ENCODE measurements at places on chromosomes 2 and 18.
A peak's percentile ranks its signal among the peaks of the same experiment; 100 is the strongest.

DNA sequence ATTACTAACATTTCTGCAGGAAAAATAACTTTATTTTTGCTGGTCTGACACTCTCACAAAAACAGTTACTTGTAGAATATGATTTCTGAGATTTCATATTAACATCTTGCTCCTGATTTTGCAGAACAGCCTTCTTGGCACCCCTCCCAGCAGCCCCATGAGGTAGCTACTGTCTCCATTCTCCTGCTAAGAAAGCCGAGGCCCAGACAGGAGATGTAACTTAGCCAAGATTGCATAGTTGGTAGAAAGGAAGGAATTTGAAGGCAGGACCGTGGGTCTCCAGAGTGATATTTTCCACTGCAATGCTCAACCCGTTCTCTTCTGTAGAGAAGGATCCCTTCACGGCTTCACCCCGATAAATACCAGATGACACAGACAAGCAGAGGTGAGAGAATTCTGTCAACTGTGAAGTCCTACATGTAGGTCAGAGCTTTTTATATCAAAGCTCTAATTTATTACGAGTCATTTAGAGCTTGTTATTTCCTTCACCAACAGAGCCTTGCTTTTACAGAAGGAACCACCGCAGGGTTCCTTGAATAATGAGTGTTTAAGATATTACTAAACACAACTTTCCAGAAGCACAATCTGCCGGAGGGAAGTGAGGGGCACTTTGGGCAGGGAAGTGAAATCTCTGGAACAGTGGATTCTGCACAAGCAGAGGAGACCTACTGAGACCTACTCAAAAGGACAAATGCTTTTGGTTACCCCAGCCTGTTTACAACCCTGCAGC is 48.0 kb upstream of the MYCN start:
- DNase-seq = no peak

DNA sequence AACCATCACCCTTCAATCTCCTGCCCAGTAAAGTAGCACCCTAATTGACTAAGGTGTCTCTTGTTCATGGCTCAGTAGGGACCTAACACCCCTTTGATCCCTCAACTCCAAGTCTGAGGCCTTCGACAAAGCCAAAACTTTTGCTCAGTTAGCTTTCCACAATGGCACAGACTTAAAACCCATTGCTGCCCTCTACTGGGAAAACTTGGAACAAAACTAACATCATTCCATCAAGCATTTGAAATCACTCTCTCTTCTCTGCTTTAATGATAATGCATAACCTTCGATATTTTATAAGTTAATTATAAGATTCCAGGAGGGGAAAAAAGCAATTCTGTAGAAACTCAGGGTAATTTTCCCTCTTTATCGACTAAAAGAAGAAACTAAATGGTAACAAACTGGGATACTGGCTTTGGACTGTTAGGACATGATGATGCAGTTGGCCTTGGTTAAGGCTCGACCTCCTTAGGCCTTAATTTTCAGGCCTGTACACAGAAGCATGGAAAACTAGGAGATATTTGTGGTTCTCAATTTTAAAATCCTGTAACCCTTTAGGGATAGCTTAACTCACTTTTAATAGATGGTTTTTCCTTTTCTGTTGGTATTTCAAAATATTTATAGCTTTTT is 127.8 kb downstream of the STK39 start:
- no peak for DNase-seq

DNA sequence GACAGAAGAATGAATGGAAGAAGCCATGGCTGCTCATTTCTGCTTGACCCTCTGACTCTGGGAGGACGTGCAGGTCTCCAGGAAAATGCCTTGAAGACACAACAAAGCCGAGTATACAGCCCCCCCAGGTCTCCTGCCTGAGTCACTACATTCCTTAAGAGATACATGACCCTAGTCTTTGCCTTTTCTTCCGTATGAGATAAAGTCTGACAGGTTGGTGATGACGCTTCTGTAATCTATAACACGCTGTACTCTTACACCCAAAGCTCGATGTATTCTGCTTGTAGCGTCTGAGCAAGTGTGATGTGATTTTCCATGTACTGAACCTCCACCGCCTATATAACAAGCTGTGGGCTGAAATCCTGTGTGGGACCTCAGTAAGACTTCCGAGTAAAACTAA is 77.3 kb downstream of the KCTD1 start:
- DNase-seq = no peak

- no peak for DNase-seq
Observed at GRCh38 chr18:54217624-54218023, 6.8 kb downstream of the MBD2 start.

GRCh38 chr2:107305966-107306365 is 420.0 kb upstream of the ST6GAL2 start:
- DNase-seq = no peak

DNA sequence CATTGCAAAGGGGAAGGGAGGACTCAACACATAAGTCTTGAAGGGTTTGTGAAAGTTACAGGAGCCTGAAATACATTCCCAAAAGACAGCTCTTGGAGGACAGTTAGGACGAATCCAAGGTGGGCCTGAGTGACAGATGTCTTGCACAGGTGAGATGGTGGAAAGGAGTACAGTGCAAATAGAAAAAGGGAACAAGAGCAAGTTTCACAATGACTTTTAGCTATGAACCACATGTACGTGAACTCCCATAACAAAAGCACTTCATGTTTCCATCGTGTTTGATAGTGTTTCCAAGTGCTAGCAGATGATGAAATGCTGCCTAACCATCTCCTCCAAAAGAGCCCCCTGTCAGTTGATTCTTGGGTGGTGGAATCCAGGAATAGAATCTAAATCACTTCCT is 1.8 kb downstream of the IL18RAP start:
- no peak for DNase-seq

DNA sequence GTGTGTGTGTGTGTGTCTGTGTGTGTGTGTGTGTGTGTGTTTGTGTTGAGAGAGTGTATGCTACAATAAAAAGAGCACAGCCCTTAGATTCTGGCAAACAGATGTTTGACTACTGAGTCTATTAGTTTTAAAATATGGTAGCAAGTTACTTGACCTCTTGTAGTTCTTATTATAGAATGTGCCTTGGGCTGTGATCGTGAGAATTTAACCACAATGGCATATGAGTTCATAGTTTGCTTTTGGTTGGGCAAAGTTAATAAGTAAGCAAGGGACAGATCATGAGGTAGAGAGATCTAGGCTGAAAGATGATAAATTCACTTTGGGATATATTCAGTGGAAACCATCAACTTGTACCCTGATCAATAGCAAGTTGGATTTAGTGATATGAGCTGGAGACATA is 334.3 kb upstream of the VWC2L start:
- no peak for DNase-seq

GRCh38 chr2:15700599-15701340 is 109.1 kb downstream of the DDX1 start:
- DNase-seq = no peak

DNA sequence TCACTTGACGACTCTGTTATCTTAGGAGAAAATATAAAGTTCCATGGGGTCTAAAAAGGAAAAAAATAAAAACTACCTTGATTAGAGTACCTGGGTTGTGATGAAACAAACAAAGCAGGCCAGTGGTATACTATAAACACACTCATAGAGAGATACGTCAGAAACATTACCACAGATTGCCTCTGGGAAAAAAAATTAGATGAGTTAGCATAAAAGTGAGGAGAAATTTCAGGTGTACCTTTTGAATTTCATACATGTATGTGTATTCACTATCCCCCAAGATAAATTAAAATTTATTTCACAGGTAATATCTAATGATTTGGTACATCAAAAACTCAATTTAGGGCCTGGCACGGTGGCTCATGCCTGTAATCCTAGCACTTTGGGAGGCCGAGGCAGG is 18.2 kb downstream of the WDR33 start:
- no peak for DNase-seq

DNA sequence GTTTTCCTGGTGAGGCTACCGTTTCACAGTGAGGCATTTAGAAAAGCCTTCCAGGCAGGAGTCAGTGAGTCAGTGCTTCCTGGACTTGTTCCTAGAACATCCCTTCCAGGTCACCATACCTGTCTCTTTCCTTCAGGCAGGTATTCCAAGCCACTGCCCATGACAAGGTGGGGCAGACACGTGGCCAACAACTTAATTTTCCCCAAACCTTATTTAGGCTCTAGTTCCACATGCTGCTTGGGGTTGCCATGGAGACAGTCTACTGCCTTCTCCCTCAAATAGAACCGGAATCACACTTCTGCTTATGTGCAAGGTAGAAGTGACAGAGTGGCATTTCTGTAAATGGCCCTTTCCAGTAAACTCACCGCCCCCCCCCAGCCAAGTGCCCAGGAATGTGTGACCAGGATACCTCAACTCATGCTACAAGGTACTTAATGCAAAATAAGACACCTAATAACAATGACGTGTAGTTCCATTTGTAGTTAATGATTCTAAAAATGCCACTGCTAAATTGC is 258.3 kb downstream of the PRKCE start:
- no peak for DNase-seq

GRCh38 chr2:233492751-233493150 is 73.8 kb downstream of the USP40 start:
- no peak for DNase-seq

DNA sequence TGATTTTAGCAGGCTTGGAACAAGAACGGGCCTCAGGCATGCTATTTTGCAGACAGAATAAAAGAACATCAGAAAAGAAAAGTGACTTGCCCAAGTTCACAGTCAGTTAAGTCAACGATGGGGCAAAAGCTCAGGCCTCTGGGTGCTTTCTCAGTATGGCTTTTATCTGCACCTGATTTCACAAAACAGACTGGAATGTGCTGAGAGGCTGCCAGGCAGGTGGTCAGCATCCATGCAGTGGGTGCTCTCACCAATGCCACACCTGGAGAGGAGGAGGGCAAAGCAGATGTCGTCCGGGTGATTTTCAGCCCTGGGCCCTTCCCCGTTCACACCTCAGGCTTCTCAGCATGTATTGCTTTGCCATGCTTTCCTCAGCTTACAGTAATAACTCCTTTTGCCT is 854.6 kb downstream of the RNF144A start:
- no peak for DNase-seq

GRCh38 chr2:240522406-240522805 is 35.4 kb downstream of the ANKMY1 start:
- no peak for DNase-seq

GRCh38 chr2:71743995-71744675 is 290.8 kb downstream of the DYSF start:
- no peak for DNase-seq

DNA sequence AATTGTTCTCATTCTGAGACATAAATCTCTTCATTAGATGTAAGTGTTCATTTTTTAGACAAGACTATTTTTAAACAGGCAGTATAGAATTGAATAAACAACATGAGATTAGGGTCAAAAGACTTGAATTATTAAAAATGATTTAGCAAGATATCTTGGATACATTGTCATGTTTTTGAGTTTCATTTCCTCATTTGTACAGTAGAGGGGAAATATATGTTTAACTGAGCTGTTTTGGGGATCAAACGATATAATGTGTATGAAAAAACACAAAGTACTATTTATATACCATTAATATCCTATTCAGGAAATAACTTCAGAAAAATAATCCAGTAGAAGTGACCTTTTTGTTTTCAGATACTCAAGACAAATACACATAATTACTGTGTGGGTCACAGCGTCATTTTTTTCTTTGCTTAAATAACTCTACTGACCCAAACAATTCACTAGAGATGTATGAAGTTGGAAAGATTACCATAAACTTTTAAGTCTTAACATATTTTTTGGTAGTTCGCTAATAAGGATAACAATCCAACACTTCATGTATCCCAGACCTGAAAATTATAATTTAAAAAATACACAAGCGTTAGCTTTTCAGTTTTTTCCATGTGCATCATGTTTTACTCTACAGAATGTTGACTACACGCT is 896 bp upstream of the ASXL3 start:
- no peak for DNase-seq

GRCh38 chr2:234818937-234819336 is 132.9 kb upstream of the SH3BP4 start:
- no peak for DNase-seq

- no peak for DNase-seq
Observed at GRCh38 chr2:69741229-69741574, 732 bp upstream of the ANXA4 start.

DNA sequence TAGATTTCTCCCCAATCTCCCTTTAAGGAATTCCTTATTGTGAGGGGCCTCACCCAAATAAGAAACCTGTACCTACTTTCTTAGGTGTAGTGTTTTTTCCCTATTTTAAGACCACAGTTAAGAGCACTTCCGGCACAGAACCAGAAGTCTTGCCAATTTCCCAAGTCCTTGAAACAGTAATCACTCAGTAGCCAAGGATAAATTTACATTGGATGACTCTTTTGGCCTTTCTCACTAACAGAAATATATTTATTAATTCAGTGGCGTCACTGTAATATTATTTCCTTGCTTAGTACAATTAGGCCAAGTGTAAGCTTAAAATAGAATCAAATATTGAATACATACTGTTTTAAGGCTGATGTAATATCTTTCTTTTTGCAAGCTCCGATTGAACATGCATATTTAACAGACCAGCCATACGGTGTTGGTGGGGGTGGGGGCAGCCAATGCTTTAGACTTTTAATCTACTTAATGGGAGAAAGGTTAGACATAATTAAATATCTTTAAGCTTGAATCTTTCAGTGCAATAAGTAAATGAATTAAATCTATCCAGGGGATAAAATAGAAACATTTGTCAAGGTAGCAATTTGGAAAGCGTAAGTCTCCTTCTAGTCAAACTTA is 50.8 kb upstream of the ITGA6 start:
- DNase-seq = no peak

DNA sequence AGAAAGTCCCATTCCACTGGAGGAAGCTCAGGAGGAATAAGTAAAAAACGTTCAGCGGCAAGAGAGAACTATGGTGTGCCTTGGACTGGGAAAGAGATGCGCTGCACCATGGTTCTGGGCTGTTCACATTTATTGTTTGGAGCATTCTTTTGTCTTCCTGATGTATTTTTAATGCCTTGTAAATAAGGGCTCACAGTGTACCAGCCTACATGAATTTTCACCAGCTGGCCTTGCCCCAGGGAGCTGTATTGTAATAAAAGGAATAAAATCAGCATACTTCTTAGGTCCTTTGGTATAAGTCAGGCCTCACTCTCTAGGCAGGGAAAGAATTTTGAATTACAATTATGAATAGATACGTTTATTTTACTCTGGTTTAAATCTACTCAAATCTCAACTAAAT is 1249.6 kb downstream of the CNTNAP5 start:
- no peak for DNase-seq

- peak; percentile 86 for DNase-seq
Observed at GRCh38 chr2:170770606-170771420, 635 bp downstream of the ERICH2 start.

DNA sequence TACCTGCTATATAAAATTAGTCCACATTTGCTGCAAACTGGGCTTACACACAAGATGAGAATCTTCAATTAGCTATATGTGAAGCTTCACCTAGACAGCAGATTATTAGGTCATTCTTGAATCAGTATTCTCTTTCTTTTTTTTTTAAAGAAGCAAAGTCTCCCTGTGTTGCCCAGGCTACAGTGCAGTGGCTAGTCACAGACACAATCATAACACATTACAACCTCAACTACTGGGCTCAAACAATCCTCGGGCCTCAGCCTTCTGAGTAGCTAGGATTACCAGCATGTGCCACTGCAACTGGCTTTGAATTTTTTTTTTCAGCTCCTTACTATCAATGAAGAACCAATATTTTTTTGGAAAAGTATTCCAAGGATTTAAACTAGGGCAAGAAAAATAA is 30.5 kb downstream of the OLA1 start:
- DNase-seq = no peak
